ENCODE measurements at places on chromosomes 3 and 15.

DNA sequence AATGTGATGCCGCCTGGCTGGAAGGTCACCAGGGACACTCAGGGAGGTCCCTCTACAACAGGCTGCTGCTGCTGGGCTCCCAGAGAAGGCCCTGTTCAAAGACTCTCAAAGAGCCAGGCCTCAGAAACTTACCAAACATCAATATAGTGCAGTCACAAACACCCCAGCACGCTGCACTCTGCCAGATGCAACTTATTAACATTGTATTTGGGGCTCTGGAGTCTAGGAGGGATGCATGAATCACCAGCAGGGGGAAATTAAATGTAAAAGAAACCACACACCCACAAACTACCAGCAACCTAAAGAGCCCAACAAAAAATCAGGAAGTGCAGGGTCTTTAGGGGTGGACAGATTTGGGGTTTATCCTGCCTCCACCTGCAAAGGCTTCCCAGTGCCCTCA is 74.6 kb upstream of the SPATA12 start:
- DNase-seq: no peak

DNA sequence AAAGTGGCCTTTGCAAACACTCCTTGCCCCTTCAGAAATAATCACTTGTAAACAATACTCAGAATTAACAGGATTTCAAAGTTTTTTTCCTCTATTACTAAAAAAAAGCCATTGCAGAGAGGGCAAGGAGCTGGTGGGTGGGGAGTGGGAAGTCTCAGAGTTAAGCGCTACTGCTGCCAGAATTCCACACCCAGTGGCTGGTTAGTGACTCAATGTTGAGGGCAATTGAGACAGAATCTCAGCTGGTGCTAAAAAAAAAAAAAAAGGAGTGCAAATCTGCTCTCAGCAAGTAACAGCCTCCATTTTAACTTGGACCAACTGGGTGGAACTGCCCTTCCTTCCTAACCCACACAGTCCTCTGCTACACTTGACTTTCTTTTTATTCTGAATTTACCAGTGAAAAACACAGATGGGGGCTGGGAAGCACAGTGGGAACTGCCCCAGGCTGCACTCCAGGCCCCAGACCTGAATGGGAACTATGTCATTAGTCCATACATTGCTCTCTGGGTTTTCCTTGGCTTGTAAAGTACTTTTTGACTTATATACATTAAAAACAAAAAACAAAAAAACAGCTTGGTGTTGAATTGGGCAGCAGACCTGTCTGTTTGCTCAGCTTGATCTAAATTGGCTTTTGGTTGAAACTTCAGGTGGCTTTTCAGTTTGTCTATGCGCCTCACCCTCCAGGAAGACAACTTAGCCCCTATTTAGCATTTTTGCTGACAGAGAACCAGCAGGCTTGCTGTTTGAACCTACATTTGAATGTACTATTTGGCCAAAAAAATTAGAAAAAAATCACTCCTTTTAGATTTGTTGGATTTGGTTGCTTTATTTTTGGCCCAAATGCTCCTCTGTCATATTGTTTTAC is 357.8 kb upstream of the TBL1XR1 start:
- no peak for DNase-seq

- DNase-seq: no peak
Observed at GRCh38 chr15:90230071-90230494, 3.7 kb downstream of the CIB1 start.

GRCh38 chr15:81166636-81167305 is 29.9 kb upstream of the IL16 start:
- DNase-seq: no peak

- DNase-seq: no peak
Observed at GRCh38 chr15:75420698-75421097, 30.8 kb downstream of the SIN3A start.

- no peak for DNase-seq
Observed at GRCh38 chr3:179266701-179267211, 15.8 kb upstream of the KCNMB3 start.

DNA sequence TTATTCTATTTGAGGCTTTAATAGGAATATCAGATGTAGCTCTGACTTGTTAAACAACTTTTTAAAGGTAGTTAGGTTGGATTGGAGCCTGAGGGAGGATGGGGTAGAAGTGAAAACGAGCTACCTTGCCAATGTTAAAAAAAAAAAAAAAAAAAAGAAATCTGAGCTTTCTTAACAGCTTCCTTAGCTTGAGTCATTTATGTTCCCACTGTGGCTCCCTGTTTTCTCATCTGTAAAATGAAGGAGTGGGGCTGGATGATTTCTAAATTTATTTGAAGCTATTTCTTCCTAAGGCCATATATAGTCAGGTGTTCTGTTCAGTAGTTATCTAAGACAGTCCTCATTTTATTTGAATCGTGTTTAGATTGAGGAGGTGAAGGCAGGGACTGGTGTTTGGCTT is 105.7 kb downstream of the EDEM1 start:
- no peak for DNase-seq

GRCh38 chr3:155070932-155071387 is 9.2 kb upstream of the MME start:
- DNase-seq: no peak

- no peak for DNase-seq
Observed at GRCh38 chr3:171744158-171744741, 66.0 kb downstream of the PLD1 start.

DNA sequence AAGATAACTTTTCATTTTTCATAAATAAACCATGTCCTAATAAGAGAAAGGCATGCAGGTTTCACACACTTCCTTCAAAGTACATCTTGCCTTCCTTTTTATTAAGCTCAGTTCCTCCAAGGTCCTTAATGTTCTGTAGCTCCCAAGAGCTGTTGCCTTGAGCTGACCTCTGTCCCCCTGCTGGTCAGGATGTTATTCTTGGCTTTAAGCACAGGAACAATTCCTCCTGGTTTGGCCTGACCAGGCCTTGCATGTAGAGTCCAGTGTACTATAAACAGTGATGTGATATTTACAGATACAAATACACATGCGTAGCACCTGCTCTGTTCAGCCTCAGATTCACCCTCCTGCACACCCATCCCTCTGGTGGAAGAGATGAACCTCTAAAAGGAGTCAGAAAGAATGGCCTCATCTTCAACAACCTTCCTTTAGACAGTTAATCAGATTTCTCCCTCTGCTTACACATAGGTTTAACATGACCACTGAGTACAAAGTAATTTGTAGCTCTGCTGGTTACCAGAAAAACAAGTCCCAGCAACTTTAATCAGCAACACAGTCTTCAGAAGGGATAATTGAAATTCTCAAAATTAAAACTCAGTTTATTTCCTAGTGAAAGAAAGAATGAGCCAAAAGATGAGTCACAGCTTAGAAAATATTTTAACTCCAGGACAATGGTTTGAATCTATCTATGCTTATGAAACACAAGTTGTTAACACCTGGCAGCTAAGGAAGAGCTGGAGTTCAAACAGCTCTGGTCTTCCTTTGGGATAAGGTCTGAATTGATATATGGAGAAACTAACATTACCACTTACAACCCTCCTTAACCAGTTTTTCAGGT is 46.5 kb downstream of the PTPN9 start:
- peak; percentile 8 for DNase-seq

DNA sequence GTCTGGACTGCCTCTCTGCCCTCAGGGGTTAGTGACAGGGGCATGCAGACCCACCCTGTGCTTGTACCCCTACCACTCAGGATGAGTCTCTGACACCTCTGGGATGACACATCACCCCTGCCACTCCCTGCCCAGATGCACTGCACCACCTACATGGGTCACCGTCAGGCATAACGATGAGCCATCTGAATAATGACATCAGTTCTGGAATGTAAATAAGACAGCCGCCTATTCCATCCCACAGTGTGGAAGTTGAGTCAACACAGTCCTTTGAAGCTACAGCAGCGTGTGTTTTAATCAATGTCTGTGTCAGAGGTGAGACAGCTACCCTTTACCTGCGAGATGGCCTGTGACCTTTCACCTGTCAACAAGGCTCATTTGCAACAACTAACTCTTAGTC is 268.7 kb upstream of the ARRDC4 start:
- no peak for DNase-seq

- DNase-seq: no peak
Observed at GRCh38 chr3:2771741-2772140, 338.4 kb downstream of the IL5RA start.

DNA sequence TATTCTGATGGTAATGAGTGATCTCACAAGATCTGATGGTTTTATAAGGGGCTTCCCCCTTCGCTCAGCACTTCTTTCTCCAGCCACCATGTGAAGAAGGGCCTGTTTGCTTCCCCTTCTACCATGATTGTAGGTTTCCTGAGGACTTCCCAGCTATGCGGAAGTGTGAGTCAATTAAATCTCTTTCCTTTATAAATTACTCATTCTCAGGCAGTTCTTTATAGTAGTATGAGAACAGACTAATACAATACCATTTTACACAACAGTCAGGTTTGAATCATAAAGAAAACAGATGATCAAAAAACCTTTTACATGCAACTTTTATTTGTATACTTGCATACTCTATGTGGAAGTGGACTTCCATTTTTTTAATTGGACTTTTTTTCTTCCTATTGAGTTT is 46.7 kb upstream of the CBLB start:
- no peak for DNase-seq

- DNase-seq: no peak
Observed at GRCh38 chr3:46400000-46400734, 6.7 kb downstream of the CCR5AS start.

DNA sequence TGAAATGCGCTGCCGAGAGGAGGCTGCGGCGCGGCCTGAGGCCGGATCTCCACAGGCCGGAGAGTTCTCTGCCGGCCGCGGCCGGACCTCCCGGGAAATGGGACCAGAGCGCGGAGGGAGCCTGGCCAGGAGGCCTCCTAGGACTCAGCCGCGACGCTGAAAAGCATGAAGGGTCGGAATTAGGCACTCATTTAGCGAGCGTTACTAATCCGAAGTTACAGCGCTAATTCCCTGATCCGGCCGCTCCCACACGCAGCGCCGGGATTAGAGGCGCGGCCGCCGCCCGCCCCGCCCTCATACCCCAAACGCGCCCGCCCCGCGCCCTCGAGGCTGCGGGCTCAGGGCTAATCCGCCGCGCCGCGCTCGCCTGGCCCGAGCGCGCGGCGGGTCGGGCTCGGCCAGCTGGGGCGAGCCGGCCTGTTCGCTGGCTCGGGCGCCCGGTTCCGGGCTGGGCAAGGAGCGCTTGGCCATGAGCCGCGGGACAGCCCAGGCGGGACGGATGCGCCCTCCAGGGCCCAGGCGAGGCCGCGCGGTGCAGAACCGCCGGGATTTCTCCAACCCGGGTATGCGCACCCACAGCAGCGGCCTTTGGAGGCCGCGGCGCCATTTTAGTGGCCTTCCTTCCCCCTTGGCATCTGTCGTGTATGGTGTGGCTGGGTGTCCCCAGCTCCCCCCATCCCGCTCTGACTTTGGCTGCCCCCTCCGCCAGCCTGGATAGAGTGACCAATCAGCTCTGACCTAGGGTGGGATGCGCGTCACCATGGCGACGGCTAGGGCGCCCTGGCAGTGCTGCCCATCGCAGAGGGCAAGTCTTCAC is 36.8 kb upstream of the POLG start:
- DNase-seq: no peak

- DNase-seq: no peak
Observed at GRCh38 chr3:138578141-138578540, 15.9 kb downstream of the CEP70 start.

DNA sequence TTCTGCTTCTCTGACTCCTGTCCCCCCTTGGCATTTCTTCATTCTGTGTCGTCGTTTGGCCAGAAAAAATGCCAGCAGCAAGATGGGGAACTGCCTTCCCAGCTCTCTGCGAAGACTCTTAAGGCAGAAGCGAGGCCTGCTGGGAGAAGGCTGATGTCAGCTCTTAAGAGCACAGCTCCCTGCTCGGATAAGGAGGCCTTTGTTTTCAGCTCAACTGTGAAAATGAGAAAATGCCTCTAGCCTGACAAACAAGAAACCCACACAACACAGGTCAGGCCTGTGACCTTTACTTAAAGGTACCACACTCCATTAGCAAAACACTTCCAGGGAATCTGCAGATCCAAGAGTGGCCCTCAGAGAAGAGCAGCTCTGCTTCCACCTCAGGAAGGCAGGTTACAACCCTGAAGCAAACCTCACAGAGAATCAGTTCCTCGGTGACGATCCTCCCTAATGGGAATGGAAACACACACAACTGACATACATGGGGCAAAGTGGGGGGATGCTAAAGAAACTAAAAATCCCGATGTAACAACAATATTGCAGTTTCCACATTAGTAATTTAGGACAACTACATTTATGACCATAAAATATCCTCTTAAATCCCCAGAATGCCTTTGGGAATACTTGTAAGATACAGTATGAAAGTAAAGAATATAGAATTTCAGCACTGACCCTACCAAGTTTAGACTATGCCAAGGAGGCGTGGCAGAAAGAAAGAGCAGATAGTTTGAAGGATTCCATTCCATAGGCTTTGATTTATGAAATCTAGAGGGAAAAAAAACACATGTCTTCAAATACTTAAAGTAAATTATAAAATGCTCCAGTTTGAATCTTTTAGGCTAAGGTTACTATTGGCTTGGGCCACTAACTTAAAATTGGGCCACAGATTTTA is 52.1 kb downstream of the VGLL4 start:
- no peak for DNase-seq

DNA sequence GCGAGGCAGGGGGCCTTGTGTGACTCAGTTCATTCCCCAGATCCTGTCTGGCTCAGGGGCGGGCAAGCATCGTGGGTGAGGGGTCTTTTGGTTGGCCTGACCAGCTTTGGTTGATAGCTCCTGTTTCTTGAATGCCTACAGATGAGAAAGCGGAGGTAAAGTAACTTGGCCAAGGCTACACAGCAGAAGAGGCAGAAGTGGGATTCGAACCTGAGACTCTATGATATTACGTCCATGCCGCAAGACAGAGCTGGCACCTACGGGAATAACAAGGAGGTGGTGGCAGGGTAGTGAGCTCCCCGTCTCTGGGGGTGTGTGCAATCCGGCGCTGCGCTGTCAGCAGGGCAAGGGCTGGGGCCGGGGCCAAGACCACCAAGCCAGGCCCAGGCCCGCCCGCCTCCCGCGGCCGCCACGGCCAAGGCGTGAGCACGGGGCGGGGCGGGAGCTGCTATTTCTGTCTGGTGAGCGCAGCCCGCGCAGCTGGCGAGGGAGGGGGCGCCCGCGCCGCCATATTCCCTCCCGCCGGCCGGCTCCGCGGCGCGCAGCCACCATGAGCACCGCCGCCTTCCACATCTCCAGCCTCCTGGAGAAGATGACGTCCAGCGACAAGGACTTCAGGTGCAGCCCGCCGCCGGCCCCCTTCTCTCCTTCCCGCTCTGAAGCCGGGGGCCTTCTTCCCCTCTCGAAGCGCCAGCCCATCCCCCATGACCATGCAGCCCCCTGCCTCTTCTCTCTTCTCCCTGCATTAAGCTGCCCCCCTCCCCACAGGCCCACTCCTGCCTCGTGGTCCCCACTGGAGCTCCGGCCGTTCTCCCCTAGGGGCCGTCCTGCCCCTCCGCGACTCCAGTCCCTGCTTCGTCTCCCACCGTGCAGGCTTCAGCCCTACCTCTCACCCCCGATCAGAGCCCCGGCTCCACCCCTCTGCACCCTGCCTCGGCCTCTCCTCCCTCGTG is at the start of gene CAND2:
CAND2 (plus strand) TSS at position 510 of the 953 bp plus-strand sequence; CDS start at position 551, 41 bp downstream.
- DNase-seq: peak; percentile 26
